ENCODE measurements at places on chromosomes 3 and 15. TPM values are rescaled to one million over a fixed set of nuclear protein-coding genes. Genes with fewer than 3 reads are reported as not detected.
A peak's percentile ranks its signal among the peaks of the same experiment; 100 is the strongest.

DNA sequence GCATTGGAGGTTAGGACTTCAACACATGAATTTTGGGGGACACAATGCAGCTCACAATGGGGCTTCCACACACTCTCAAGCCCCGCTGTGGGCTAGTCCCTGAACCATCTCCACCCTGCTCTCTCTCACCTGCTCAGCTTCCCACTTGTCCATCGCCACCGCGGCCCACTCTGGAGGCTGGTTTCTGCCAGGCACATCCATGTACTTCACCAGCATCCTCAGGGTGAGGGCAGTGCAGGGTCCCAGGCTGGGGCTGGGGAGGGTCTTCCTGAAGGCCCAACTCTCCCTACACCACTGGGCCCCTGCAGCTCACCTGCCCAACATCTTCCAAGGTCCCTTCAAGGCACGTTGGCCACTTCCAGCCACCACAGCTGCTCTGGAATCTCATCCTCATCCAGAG is 46.4 kb downstream of the KLF15 start:
- DNase-seq: no peak

DNA sequence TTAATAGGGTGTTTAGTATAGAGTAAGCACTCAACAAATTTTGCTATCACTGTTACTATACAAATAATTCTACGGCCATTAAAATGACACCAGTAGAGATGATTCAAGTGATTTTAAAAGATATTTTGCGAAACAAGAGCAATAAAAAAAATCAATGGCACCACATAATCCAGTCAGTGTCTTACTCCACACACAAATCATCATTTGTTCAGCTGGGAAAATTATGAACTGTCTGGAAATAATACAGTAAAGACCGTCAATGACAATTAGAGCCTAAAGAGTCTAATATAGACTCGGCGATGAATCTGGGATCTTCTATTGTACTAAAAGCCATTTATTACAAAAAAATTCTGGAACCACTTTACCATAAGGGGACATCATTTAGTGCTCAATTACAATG is 270.5 kb downstream of the ARRDC4 start:
- DNase-seq: no peak

DNA sequence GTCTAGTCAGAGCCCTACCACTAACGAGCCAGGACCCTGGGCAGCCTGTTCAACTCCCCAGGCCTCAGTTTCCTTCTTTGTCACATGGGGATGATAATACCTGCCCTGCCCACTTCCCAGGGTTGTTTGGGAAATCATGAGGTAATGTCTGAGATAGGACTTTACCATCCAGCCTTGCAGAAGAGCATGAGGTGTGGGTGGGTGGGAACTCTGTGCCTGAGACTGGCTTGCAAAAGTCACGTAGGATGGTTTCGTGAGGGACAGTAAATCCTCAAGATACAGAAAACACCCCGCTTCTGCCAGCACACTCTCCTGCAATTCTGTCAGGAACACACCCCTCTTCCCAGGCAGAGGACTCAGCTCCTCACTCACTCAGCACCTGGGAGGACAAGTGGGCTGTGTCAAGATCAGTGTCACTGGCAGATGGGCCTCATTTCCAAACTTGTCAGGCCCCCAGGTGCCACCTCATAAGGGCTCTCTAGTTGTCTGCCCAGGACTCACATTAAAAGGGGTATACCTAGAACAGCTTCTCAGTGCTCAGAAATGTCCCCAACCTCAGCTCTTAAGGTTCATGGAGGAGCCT is 58.4 kb downstream of the DAPK2 start:
- DNase-seq: peak; percentile 47

DNA sequence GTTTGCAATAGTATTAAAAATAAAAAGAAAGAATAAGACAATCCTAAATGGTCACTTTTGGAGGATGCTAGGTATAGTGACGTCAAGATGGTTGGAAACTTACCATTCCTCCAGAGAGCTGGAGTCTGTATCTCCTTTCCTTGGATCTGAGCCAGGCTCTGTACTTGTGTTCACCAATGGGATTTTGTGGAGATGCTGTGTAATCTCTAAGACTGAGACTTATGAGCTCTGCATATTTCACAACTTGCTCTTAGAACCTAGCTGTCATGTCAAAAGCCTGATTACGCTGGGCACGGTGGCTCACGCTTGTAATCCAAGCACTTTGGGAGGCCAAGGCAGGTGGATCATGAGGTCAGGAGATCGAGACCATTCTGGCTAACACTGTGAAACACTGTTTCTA is 126.8 kb upstream of the CLSTN2 start:
- no peak for DNase-seq

GRCh38 chr15:74620636-74621545 is 5.3 kb downstream of the CLK3 start:
- DNase-seq: peak; percentile 42

- DNase-seq: no peak
These were observed 28.9 kb downstream of the GRAMD1C start for GRCh38 chr3:113867506-113867905.

The PLSCR2 gene
- total RNA-seq: not detected

DNA sequence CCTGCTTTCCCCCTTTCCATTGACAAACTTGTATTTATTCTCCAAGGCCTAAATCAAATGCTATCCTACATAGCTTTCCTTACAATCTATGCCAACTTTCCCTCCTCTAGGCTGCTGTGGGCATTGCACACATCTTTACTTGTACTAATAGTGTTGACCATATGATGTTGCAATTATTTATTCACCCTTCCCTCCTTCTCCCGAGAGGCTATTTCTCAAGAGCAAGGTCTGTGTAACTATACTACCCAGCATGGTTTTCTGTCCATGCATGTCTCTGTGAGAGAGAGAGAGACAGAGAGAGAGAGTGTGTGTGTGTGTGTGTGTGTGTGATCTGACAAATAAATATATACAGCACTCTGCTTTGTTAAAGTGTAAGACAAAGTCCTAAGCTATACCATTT is 63.8 kb downstream of the GTPBP8 start:
- peak; percentile 20 for DNase-seq

DNA sequence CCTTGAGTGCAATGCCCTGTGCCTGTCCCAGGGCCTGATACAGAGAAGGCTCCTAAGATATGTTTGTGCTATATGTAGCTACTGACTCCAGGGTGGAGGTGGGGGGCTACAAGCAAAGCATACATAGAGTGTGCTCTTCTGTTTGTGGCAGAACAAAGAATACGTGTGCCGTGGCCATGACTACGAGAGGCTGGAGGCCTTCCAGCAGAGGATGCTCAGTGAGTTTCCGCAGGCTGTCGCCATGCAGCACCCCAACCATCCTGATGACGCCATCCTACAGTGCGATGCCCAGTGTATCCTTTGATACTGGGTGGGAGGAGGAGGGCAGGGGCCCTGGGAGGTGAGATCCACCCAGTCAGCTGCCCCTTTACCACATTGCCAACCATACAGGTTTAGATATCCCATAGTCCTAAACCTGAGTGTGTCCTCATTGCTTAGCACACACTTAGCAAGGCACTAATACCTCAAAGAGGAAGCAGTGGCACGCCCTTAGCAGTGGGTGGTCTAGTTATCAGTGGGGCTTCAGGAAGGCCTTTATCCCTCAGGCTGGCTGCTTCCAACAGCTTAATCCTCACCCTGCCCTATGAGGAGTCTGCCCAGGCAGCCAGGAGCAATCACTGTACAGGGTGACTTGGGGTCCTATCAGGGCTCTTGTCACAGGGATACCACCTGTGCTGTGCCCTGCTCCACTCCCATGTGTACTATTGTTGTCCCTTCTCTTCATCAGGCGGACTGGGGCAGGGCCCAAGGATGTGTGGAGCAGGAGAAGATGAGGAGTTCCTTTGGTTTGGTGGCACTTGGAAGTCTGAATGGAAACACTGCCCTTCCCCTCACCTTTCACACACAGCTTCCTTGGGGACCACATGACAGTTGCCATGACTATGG is 30.1 kb upstream of the MANF start:
- DNase-seq: no peak

The GXYLT2 gene
- 82.8 TPM for total RNA-seq

DNA sequence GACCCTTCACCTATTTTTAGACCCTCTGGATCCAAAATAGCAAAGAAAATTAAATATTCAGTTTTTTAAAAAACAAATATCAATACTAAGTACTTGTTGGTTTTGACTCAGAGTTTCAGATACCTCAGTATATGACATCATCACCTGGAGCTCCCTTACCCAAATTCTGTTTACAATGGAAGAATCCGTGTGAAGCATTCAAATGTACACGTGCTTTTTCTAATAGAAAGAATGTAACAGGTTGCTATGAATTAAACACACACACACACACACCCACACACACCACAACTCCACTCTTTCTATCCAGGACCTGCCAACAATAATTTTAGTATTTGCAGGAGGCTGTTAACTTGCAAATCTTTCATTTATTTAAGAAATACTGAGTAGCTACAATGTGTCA is 221.8 kb downstream of the THRB start:
- DNase-seq: no peak

The MINAR1 gene
- total RNA-seq: 3.9 TPM
